Diencephalon (tissue), 1 donor: ENCODE measurements at places on chromosomes 1 and 21. TPM values are rescaled to one million over a fixed set of nuclear protein-coding genes. Genes with fewer than 3 reads are reported as not detected.

Gene TMEM200B
- total RNA-seq, result 1.8 TPM

Gene FCRLB
- 1.4 TPM for total RNA-seq

Gene RPTN
- not detected for total RNA-seq

Gene PTGS2
- 1.6 TPM for total RNA-seq

Gene INAVA
- total RNA-seq, result 4.6 TPM

Gene TGFB2
- 30.7 TPM for total RNA-seq

Gene IGSF5
- 4.8 TPM for total RNA-seq

Gene RUNX1
- total RNA-seq, result 1.2 TPM

Gene MPL
- total RNA-seq, result 0.23 TPM

Gene TSPAN2
- 46.6 TPM for total RNA-seq

Gene TMEM125
- 0.69 TPM for total RNA-seq

Gene CAPN8
- total RNA-seq, result not detected

Gene CFHR2
- not detected for total RNA-seq

Gene ATG4C
- total RNA-seq, result 24.2 TPM

Gene GSTM2
- 33.0 TPM for total RNA-seq

Gene EXOSC10
- 49.6 TPM for total RNA-seq

Gene DENND2D
- 2.3 TPM for total RNA-seq

Gene F13B
- total RNA-seq, result not detected

Gene SLC1A7
- total RNA-seq, result not detected
